ENCODE measurements at places on chromosomes 13 and 19. TPM values are rescaled to one million over a fixed set of nuclear protein-coding genes. Genes with fewer than 3 reads are reported as not detected.

DNA sequence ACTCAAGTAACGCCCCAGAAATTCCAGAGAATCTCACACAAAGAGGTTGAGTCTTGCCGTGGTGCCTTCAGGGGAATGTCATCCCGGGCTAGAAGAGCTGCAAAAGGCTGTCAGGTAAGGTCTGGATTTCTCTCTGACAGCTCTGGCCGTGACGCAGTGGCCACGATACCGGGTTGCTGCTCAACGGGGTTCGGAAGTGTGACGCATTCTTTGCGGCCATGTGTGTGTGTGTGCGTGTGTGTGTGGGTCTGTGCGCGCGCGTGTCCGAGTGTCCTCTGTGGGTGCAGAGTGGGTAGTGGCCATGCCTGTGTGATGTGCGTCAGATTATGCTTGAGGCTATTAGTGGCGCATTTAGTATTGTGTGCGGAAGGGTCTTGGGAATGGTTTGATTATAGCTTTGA is 306 bp downstream of the ZNF540 start:
- DNase-seq: peak; percentile 74

- no peak for DNase-seq
These were observed 29.2 kb downstream of the RHPN2 start for GRCh38 chr19:33035461-33035860.

GRCh38 chr19:38004521-38005223 is 97.7 kb downstream of the SIPA1L3 start:
- DNase-seq: peak; percentile 97

The ZNF439 gene
- total RNA-seq: 0.08 TPM

The GDF15 gene
- 116 TPM for total RNA-seq

- no peak for DNase-seq
These were observed 324.9 kb downstream of the UQCRFS1 start for GRCh38 chr19:28887920-28888618.

The PGLYRP1 gene
- not detected for total RNA-seq

The CDC42EP5 gene
- 4.4 TPM for total RNA-seq

The OR4F17 gene
- not detected for total RNA-seq

The PLA2G4C gene
- total RNA-seq: 161 TPM

The MAG gene
- total RNA-seq: not detected

The RNF126 gene
- 94.6 TPM for total RNA-seq

GRCh38 chr13:65889368-65889767 is 1340.8 kb downstream of the PCDH9 start:
- DNase-seq: no peak

DNA sequence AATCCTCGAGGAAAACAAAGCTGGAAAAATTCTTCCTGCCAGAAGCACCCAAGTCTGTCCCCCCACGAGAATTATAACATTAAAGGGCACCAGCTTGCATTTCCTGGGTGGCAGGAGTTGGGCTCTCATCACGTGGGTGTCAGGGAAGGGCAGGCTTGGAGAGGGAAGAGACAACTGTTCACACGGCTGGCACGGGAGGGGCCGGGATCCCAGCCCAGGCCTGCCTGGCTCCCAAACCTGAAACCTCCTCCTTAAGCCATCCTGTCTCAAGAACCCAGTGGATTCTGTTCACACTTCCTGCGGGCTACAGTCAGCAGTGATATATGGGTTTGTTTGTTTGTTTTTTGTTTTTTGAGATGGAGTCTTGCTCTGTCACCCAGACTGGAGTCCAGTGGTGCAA is 12.2 kb downstream of the GRIK5 start:
- DNase-seq: peak; percentile 40

GRCh38 chr19:49744946-49745381 is 18.1 kb downstream of the TSKS start:
- no peak for DNase-seq

The MYO1F gene
- total RNA-seq: not detected

GRCh38 chr19:47036097-47036651 is 12.2 kb downstream of the TMEM160 start:
- DNase-seq: no peak

DNA sequence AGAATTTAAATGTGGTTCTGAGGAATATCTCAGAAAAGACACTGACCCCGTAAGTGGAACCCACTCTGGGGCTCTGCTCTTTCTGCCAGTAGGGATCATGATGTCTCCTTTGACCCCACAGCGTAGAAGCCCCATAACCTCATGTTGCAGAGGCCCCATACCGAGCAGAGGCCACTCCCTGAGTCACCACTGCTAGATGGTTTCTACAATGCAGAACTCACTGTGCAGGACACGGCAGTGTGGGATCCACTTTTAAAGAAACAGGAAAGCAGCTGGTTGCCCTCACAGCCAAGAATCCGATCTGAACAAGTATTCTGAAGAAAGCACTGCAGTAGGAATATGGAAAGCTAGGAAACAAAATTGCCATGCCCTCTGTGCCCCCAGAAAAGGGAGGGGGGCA is 4.2 kb downstream of the SLC7A1 start:
- DNase-seq: peak; percentile 40

DNA sequence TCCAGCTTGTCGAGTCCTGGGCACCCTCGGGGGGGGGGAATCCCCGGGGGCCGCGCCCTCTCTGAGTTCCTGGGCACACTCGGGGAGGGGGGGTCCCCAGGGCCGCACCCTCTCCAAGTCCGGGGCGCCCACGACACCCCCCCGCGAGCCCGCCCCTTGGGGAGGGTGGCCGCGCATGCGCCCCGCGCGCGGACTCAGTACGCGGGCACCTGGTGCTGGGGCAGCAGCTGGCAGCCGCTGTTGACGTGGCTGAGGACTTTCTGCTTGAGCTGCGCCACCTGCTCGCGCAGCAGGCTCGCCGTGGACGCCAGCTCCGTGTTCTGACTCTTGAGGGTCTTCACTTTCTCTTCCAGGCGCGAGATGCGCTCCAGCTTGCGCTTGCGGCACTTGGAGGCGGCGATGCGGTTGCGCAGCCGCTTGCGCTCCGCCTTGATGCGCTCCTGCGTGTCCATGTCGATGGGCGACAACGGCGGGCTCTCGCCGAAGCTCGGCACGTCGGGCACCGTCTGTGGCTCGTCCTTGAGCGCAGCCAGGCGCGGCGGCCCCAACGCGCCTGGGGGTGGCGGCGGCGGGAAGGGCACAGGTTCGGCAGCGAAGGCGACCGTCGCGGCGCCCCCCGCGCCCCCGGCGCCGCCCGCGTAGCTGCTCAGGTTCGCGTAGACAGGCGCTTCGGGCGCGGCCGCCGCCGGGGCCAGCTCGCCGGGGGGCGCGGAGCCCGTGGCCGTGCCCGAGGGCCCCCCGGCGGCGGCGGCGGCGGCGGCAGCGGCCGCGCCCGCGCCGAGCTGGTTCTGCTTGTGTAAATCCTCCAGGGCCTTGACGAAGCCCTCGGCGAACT is 958 bp downstream of the JUND start:
- peak; percentile 89 for DNase-seq

The KIRREL2 gene
- not detected for total RNA-seq

DNA sequence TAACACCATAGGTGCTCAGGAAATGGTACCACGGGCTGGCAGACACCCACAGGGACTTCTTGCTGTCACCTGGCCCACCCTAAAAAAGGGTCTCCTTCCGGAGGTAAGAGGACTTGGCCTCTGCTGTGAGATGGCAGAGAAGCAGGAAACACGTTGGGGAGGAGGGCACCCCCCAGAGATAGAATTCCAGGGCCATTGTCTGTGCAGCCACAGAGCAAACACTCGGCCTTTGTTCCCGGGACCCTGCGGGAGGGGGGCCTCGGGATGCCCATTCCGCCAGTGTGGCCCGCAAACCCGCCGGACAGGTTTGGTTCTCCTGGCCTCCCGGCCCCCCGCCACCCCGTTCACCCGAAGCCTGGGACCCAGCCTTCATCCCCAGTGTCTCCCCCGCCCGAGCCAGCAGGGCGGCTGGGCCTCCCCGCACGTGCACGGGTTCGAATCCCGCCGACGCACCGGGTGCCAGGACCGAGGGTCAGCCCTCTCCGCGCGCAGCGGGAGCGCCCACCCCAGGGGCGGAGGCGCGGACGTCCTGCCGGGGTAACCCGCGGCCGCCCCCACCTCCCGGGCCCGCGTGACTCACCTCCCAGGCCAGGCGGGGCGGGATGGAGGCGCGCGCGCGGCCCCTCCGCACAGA is 714 bp downstream of the PLPP2 start:
- no peak for DNase-seq

The PLPP2 gene
- total RNA-seq: 0.05 TPM

The IRGC gene
- not detected for total RNA-seq

- DNase-seq: no peak
These were observed 174.5 kb upstream of the TRPC4 start for GRCh38 chr13:38044067-38044466.

The ATP4A gene
- not detected for total RNA-seq
